MCF 10A (cell line): ENCODE measurements at places on chromosomes 1 and 21.

GRCh38 chr21:35059742-35060141 is 10.6 kb upstream of the RUNX1 start:
- H3K27me3 ChIP-seq = no peaks in the 10 kb centered on the region
- H3K36me3 ChIP-seq = no peaks in the 10 kb centered on the region
- H3K27ac ChIP-seq = no peak overlapping the region
- peaks cover 14% of the 10 kb centered on the region for H3K4me1 ChIP-seq

- DNase-seq = no peak
- no peaks in the 10 kb centered on the region for H3K27me3 ChIP-seq
- no peaks in the 10 kb centered on the region for H3K36me3 ChIP-seq
- H3K4me1 ChIP-seq = peaks cover 5% of the 10 kb centered on the region
- H3K27ac ChIP-seq = no peak overlapping the region
- H3K4me3 ChIP-seq = no peak overlapping the region
These were observed 634.0 kb downstream of the SMYD3 start for GRCh38 chr1:245873068-245873467.

GRCh38 chr1:194174528-194174927 is 988.1 kb upstream of the B3GALT2 start:
- H3K4me3 ChIP-seq = no peak overlapping the region
- no peaks in the 10 kb centered on the region for H3K36me3 ChIP-seq
- H3K4me1 ChIP-seq = peaks cover 6% of the 10 kb centered on the region
- no peak for DNase-seq
- no peaks in the 10 kb centered on the region for H3K27me3 ChIP-seq

DNA sequence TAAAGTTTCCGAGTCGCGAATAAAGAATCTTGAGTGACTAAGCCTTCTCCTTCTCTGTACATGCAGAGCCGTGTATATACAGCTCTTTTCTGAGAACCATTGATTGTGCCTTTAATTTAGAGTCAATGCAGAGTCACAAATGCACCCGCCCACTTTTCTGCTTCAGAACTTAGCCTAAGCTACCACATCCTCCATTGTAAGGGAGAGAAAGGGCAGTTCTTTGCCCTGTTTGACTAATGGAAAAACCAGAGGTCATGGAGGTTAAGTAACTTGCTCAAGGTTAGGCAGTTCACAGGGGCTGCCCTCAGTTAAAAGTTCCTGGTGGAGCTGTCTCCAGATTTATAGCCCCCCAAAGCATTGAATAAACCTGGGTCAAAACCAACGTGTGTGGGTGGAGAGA is 139.6 kb downstream of the TOMM20 start:
- H3K4me1 ChIP-seq = peaks cover 24% of the 10 kb centered on the region
- H3K4me3 ChIP-seq = no peak overlapping the region
- no peaks in the 10 kb centered on the region for H3K27me3 ChIP-seq
- H3K36me3 ChIP-seq = peaks cover 12% of the 10 kb centered on the region

DNA sequence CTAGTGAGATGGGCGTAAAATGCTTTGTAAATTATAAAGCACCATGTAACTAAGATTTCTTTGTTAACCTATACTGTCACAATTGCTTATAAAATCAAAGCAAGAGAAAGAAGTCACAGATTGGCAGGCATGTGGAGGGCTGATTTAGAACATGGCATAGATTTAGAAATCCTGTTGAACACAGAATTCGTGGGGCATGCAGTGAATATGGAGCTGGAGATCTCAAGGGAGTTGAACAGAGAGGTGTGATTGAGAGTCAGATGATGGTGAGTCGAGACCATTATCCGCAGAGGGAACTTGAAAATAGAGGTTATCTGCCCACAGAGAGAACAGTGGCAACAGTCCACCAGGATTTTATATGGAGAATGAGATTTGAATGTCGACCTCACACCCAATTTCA is 27.6 kb downstream of the PBX1 start:
- H3K27ac ChIP-seq = no peak overlapping the region
- H3K27me3 ChIP-seq = no peaks in the 10 kb centered on the region
- H3K36me3 ChIP-seq = no peaks in the 10 kb centered on the region
- peaks cover under 1% of the 10 kb centered on the region for H3K4me1 ChIP-seq
- no peak for DNase-seq
